ENCODE measurements at places on chromosomes 13 and 19.

DNA sequence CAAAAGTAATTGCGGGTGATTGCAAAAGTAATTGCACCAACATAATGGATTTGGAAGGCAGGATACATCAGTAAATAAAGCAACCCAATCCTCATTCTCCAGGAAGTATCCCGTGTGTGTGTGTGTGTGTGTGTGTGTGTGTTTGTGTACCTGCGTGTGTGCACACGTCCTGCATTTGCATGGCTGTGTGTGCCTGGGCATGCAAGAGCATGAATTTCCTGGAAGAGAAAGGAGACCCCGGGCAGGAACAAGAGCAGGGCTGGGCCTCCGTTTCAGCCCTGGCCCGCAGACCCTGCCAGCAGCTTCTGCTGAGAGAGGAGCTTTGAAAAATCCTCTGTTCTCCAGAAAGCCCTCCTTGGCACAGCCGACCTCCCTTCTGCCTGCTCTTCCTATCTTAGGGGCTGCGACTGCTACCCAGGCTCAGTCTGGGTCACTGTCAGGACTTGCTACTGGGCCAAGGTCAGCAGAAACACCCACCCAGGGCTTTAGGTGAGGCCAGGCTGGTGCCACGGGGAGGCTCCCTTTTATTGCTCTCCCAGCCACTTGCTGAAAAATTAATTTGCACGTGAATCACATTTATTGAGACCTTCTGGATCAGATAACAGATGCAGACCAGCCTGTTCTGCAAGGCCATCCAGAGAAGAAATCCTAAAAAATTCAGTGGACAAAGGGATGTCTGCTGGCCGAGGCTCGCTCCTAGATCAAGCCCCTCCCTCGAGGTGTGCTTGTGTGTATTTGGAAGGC lies 258.3 kb downstream of the ZNF536 start:
- DNase-seq = no peak

GRCh38 chr13:82088781-82089180 lies 1747.9 kb upstream of the SPRY2 start:
- DNase-seq = no peak

GRCh38 chr19:17127671-17128070 lies 52.1 kb downstream of the MYO9B start:
- no peak for DNase-seq

DNA sequence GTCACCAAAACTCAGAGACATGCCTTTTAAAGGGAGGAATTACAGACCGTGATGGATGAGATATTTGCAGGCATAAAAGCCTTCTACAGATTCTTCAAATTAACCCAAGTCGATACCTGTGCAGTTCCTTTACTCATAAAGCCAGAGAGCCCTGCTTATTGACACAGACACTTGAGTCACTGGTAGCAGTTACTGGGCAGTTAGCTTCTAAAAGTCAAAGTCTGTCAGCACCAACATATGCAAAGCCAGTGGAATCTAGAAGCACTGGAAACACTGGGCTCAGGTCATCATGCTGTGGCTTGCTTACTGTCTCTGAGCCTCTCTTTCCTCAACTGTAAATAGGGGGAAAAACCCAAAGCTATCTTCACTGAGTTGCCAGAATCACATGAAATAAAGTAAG lies 25.7 kb upstream of the LRCH1 start:
- no peak for DNase-seq

- DNase-seq = peak; percentile 48
Observed at GRCh38 chr13:49620170-49620621, 8.1 kb upstream of the ARL11 start.

- no peak for DNase-seq
Observed at GRCh38 chr19:29067831-29068230, 145.1 kb downstream of the UQCRFS1 start.

DNA sequence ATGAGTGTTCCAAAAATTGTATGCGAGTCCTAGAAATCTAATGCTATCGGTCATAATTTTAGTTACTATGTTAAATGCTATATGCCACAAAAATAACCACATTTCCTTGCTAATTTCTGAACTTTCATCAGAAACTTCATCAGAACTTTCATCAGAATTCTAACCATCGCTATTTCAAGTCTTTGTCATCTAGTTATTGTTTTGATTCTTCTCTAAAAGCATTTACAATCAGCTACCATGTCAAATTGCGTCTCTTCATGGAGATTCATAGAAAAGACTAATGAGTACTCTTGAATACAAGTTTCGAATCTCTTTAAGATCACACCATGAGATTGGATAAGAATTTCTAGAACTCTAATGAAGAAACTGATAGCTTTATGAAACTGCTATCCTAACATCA lies 52.7 kb upstream of the TM9SF2 start:
- DNase-seq = no peak

DNA sequence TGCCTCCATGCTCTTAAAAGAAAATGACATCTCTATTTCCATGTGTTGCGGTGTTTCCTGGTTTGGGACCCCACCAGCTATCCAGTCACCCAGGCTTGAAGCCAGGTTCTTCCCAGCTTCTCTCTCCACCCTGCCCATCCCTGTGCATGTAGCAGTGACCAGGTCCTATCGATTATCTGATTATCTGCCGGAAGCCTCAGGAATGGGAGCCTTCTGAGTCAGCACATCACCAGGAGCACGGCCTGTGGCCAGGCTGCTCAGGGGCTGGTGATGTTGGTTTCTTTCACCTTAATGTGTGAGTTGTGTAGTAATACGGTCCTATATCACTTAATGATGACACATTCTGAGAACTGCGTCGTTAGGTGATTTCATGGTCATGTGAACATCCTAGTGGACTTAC lies 33.7 kb downstream of the PPP1R37 start:
- DNase-seq = no peak

DNA sequence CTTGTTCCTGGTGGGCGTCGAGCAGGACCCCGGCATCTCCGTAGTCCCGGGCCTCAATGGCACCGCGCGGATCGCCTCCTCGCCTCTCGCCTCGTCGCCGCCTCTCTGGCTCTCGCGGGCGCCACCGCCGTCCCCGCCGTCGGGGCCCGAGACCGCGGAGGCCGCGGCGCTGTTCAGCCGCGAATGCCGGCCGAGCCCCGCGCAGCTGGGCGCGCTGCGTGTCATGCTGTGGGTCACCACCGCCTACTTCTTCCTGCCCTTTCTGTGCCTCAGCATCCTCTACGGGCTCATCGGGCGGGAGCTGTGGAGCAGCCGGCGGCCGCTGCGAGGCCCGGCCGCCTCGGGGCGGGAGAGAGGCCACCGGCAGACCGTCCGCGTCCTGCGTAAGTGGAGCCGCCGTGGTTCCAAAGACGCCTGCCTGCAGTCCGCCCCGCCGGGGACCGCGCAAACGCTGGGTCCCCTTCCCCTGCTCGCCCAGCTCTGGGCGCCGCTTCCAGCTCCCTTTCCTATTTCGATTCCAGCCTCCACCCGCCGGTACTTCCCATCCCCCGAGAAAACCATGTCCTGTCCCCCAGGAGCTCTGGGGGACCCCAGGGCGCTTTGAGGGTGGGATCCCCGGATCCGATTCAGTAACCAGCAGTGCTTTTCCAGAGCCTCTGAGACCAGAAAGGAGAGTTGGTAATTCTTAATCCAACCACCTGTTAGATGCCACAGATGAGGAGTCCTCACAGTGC lies 885 bp downstream of the MLNR start:
- DNase-seq = no peak

DNA sequence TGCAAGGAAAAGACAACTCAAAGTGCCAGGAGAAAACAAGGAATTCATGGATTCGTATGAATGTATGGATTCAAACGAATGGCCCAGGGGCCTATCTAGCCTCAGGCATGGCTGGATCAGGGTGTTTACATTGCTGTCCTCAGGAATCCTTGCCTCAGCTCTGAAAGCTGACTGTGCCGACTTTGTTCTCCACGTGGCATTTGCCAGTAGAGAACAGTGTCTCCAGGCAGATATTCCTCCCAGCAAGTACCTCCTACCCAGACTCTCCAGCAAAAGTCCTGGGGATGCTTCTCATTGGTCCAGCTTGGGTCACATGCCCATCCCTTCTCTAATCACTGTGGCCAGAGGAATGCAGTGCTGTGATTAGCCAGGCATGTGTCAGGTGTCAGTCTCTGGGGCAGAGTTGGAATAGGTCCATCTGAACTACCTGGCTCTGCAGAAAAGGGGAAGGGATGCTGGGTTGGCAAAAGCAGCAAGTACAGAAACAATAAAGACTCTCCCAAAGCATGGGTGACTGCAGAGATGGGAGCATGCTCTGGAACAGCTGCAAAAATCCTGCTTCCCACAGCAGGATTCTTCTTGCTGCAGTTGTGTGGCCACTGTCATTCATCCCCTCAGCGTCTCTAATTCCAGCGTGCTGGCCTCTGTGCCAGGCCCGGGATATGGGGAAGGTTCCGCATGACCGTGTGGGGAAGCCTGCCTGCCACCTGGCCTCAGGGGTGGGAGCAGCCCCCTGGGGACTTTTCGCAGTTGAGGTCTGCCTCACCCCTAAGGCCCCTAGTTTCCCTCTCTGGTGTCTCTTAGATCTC lies 30.0 kb downstream of the CCNE1 start:
- no peak for DNase-seq

DNA sequence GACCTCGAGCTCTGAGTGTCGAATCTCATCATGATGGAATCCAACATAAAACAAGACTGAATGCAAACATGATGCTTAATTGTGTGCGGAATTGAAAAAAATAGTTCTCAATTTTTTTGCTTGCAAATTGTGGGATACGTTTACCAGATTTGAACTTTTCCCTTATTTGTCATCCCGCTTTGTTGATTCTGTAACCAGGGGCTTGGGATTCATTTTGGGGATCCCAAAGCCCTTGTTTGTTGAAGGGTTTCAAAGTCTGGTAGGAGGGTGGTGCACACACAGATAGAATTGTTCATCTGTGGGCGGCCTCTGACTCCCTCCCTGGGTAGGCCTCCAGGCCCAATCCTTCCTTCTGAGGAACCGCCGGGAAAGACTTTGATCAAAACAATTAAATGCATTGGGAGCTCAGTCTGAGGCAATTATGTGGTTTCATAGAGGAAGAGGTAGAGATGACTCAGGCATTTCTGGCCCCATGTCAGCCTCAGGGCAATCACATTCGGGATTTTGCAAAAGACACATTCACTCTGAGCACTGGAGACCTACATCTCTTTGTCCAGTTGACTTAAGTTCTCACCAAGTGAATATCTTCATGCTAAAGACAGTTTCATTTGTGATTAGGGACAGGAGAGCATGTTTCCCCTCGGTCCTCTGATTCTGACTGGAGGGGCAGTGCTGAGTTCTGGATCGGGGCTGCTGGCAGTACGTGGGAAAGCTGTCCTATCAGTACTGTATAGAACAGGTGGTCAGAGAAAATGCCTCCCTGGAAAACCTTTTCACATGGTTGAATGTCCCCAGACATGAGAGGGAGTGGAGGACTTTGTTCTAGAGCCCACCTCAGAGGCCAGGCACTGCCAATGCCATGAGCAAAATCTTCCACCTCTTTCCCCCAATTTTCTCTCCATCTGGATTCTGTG lies 27.8 kb upstream of the IGFL4 start:
- peak; percentile 44 for DNase-seq

DNA sequence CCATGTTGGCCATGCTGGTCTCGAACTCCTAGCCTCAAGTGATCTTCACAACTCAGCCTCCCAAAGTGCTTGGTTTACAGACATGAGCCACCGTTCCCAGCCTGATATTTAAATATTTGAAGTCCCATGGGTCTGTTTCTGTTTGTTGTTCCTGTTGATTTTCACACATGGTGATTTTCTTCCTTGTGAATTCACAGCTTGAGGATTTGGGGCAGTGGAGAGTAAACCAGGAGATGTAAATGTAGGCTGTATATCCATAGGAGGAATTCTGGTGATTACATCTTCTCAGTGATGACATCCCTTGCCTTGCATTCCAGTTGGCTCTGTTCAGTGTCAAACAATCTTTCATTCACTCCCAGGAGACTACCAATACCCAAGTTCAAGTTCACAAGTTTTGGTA lies 471.9 kb downstream of the KCTD12 start:
- DNase-seq = no peak

GRCh38 chr13:49939321-49939720 lies 3.2 kb upstream of the SPRYD7 start:
- no peak for DNase-seq

DNA sequence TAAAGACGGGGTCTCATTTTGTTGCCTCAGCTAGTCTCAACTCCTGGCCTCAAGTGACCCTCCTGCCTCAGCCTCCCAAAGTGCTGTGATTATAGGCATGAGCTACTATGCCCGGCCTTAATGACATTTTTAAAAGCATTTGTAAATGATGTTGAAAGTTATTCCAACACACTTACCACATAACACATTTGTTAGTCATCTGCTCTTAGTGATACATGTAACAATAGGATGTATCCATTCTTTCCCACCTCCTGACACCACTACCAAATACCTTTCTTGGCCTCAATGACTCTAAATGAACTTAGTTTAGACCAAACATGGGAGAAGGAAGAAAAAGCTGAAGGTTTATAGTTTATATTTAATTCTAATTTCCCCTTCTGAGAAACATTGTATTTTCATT lies 59.8 kb upstream of the MEDAG start:
- no peak for DNase-seq

- no peak for DNase-seq
Observed at GRCh38 chr13:21663197-21663596, 7.7 kb upstream of the FGF9 start.

- DNase-seq = peak; percentile 59
Observed at GRCh38 chr19:46791944-46792343, 3.5 kb upstream of the SLC1A5 start.

GRCh38 chr13:20414546-20415305 lies 110.9 kb downstream of the CRYL1 start:
- no peak for DNase-seq

DNA sequence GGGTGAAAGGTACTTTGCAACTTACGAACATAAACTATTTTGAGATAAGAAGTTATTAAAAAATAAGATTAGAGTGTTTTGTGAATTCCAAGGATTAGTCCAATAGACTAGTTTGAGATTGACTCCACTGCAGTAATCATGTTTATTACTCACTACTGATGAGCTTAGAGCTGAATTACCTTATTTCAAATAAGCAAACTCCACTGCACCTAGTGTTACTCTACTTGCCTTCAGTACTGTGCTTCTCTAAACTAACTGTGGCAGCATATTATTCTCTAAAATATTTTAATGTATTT lies 111.7 kb downstream of the MIPEP start:
- no peak for DNase-seq

DNA sequence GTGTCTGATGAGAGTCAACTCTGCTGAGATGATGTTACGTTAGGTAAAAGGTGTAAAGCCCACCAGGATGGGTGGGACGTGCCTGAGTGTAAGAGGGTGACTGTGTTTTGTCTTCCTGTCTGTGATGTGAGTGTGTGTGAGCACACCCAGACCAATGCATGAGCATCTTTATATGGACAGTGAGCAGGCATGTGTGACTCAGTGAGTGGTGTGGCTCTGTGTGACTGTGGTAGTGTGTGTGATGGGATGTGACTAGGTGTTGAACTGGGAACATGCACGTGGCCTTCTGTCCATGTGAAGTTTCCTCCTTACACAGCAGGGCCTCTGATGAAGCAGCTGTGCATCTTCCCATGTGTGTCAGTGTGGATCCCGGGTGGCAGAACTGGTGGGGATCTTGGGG lies 17.8 kb upstream of the LGALS16 start:
- DNase-seq = no peak

DNA sequence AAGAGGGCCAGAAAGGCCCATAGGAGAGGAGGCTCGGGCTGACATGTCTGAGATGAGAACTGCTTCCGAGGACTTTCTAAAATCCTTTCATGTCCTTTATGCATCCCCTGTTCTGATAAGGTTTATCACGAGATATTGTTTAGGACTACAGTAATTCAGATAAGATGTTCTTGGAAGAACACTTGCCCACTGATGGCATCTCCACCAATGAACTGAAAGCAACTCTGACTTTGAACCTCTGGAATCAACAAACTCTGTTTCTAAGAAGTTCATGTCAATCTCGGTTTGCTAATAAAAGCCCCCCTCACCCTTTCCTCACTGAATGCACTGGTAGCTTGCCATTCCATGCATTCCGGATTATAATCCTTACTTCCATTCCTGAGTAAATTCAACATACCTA lies 90.9 kb downstream of the FGF9 start:
- DNase-seq = no peak

All from AML-193 (cell line).